Small intestine (tissue), 16 donors: ENCODE measurements at places on chromosomes 6 and 20. TPM values are rescaled to one million over a fixed set of nuclear protein-coding genes. Genes with fewer than 3 reads are reported as not detected.

The BCAS4 gene
- polyA plus RNA-seq = 0.45 TPM

- DNase-seq = peak; percentile 87
These were observed 86.5 kb downstream of the CRYBG1 start for GRCh38 chr6:106446983-106447382.

DNA sequence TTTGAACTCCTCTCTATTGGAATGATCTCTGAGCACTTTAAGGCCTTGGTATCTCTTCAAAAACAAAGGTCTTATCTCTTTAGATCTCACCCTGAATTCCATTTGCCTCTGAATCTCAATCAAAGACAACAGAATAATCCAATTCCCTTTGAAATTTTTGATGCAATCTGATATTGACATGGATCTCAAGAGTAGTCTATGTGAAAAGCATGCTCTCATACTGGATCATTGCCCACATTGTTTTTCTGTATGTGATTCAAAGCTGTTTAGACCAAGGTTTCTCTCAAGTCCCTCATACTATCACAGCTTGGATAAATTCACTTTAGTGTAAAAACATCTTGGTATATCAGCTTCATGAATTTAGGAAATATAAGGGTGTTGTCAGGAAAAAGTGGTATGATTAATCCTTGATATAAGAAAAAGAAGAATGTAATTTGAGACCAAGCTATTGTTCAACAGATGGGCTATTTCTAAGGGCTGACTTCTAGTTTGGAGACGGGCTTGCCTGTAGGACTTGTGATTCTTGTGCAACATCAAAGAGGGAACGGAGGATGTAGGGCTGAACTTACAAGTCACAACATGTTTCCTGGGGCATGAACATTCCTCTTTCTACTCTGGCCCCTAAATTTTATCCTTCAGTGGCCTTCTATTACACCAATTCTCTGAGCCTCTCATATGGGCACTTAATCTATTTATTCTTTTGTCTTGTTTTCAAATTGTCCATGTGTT lies 77.9 kb upstream of the CITED2 start:
- no peak for DNase-seq

DNA sequence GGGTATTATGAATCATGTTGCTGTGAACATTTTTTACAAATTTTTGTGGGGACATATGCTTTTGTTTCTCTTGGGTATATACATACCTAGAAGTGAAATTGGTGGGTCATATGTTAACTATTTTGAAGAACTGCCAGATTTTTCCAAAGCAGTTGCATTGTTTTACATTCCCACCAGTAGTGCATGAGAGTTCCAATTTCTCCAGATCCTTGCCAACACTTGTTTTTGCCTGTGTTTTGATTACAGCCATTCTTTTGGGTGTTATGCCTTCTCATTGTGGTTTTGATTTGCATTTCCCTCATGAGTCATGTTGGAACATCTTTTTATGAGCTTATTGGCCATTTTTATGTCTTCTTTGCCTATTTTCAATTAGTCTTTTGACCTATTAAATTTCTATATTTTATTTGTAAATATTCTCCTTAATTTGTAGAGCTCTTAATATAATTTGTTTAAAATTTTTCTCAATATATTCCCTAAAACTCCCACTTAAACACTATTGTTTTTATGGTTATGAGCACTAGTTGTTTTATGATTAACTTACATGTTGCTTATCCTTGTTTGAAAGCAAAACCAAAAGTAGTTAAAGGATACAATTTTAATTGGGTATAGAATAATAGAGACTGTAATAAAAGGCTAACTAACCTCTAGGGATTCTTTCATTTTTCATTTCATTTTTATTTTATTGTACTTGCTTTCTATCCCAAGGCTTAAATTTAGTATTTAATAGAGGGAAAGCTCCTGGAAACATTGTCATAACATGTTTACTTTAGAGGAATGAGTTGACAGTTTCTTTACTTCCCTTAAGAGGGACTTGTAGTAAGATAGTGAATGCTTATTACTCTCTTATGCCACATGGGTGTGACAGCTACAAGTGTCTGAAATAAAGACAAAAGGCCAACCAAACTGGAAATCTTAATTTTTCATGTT lies 5.5 kb downstream of the UBR2 start:
- DNase-seq = peak; percentile 48

GRCh38 chr6:73505142-73505541 lies 15.7 kb downstream of the EEF1A1 start:
- DNase-seq = no peak

DNA sequence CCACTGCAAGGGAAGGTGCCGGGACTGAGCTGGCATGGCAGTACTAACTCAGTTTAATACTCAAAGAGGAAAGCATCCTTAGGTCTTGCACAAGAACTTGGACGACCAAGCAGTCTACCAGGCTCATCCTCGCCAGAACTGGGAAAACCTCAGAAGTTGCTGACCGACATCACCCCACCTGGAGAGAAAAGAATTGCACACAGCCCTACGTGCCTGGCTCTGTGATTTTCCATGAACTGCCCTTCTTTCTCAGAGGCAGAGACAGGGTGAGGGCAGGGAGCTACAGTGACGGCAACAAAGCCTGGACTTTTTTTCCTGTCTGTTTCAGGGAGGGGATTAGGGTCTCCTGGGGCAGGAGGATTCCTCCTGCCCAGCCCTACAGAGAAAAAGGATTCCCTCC lies 8.0 kb downstream of the JAG1 start:
- DNase-seq = no peak

DNA sequence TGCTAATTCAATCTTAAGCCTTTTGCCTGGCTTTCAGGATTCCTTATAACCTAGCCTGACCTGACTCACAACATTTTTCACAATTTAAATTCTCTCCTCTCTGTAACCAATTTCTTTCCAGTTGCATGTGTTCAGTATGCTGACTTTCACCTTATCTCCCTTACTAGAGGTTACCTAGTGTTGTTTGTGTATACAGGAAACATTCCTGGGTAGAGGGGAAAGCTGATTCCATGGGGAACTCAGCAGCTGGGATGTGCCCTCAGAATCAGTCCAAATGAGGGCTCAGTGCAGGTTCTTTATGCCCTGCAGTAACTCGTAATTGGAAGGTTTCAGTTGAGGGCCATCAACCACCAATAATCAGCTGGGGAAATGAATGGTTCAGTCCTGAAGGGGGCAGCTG lies 18.5 kb downstream of the PKIB start:
- DNase-seq = no peak

The BEND3 gene
- 0.54 TPM for polyA plus RNA-seq

GRCh38 chr6:167712731-167713475 lies 113.8 kb upstream of the AFDN start:
- no peak for DNase-seq

DNA sequence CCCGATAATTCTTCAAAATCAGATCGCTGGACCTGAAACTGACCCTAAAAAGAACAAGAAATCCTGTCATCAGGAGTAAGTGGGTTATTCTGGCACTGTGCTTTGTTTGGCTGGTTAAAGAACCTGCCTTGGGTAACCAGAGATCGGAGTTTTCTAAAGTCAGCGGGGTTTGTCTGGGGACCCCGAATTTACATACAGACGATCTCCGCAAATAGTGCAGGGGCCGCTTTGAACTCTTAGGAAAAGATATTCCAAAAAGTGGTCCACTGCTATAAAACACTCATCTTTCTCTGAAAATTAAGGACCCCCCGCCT lies 33.0 kb upstream of the BTN3A2 start:
- no peak for DNase-seq

DNA sequence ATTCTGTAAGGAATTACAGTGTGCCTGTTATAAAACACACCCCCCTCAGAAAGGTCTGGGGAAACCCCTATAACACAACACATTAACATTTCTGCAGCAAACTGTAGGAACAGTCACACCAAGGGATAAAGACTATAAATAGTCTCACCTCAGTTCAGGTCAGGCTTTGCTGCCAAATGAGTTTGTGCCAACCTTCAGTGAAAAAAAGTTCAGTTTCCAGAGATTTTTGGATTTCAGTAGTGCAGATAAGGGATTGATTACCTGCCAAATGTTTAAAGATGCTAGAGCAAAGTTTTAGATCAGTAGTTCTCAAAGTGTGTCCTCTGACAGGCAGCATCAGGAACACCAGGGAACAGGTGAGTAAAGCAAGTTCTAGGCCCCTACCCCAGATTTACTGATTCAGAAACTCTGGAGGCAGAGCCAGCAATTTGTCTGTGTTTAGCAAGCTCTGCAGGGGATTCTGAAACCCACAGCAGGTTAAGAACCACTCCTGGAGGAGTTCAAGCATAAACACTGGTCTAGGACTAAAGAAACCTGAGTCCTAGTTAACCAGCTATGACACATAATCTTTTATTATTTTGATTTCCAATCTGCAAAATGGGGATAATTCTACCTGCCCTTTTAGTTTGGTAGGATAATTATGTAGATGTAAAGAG lies 111.0 kb downstream of the RCAN2 start:
- DNase-seq = no peak

The AVP gene
- not detected for polyA plus RNA-seq

The ADGRF1 gene
- 0.13 TPM for polyA plus RNA-seq

- no peak for DNase-seq
These were observed 45.0 kb downstream of the SULF2 start for GRCh38 chr20:47740121-47740861.

The TCF21 gene
- 6.9 TPM for polyA plus RNA-seq

DNA sequence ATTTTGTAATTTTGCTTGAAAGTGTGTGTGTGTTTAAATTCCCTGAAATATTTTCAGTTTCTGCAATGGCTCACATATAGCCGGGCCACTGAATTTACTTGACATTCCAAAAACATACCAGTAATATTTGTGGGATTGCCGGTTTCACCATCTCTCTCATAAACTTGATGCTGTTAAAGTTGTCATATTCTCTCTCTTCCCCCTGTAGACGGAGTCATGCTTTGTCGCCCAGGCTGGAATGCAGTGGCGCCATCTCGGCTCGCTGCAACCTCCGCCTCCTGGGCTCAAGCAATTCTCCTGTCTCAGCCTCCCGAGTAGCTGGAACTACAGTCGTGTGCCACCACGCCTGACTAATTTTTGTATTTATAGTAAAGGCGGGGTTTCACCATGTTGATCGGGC lies 122.1 kb downstream of the TIAM2 start:
- no peak for DNase-seq

GRCh38 chr6:122563364-122564052 lies 46.7 kb upstream of the PKIB start:
- no peak for DNase-seq

The DNAAF9 gene
- polyA plus RNA-seq = 5.1 TPM

DNA sequence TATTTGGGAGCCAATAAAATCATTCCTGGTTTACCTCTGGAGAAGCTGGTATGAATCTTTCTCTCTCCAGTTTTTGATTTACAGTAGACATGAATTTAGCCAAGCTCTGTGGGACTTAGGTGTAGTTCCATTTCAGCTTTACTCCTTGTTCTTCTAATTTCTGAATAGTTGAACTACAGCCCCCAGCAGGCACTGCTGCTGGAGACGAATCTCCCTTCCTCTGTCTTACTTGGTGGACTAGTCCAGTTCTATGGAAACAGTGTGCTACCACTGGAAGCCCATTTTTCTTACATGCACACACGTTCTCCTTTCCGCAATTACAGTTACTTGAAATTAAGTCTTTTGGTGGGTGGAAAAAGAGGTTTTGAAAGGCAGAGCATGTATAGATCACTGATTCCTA lies 42.3 kb downstream of the RALGAPB start:
- DNase-seq = no peak

The SPO11 gene
- not detected for polyA plus RNA-seq

GRCh38 chr20:625360-625932 lies 15.3 kb upstream of the TCF15 start:
- DNase-seq = no peak

GRCh38 chr20:19688031-19688806 lies 69.8 kb upstream of the RIN2 start:
- DNase-seq = peak; percentile 68

DNA sequence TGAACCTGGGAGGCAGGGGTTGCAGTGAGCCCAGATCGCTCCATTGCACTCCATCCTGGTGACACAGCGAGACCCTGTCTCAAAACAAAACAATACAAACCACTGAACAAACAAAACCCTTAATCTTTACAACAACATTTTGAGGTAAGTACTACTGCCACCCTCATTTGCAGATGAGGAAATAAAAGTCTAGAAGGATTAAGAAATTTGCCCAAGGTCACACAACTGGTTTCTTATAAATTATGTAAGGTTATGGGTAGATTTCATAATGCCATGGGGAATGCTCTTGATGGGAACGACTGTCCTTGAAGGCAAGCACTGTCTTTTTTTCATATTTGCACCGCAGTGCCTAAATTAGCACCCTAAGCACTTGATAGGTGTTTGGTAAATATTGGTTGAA lies 13.8 kb upstream of the B4GALT5 start:
- no peak for DNase-seq

The CD24 gene
- 93.5 TPM for polyA plus RNA-seq

The CRISP2 gene
- polyA plus RNA-seq = not detected

GRCh38 chr6:170473301-170473717 lies 79.8 kb downstream of the PSMB1 start:
- DNase-seq = no peak

- no peak for DNase-seq
These were observed 403.2 kb downstream of the ARHGAP18 start for GRCh38 chr6:129306826-129307225.
